Mesenteric fat pad (tissue), 1 donor: ENCODE measurements at places on chromosomes 12 and 14. TPM values are rescaled to one million over a fixed set of nuclear protein-coding genes. Genes with fewer than 3 reads are reported as not detected.

GRCh38 chr12:33670284-33670683, 230.7 kb upstream of the SYT10 start:
- DNase-seq, result no peak

- DNase-seq, result no peak
Observed at GRCh38 chr14:21924479-21924878, 250.9 kb upstream of the OR4E1 start.

DNA sequence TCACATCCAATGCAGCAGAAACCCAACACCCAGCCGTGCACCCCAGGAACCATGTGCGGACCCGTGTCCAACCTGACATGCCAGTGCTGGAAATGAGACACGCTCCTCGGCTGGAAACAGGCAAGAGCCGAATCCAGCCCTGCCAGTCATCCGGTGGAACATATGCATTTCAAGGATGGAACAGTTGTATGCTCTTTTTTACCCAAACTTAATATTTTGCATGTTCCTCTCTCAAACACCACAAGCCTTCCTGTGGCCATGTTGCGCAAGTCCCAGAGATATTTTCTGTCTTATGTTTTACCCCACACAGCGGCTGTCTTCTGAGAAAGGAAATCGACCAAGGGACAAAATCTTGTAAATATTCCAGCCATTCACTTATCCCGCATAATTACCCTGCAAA, 196.9 kb downstream of the BCL11B start:
- peak; percentile 88 for DNase-seq

ANG gene
- 38.9 TPM for total RNA-seq

DNA sequence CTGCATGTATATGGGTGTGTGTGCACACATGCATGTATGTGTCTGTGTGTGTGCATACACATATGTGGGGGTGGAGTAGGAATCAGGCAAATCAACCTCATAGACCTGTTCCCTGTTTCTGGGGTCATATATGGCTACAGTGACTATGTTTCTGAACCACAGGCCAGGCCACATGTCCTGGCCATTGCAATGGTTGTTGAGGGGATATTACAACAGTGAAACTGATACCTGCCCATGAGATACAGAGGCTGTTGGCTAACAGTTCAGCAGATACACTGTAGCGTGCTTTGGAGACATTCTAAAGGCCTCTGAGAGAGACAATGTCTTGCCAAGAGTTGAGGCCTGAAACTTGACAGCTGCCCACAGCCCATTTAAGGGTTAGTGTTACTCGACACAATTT, 47.3 kb upstream of the FOS start:
- DNase-seq, result no peak

- DNase-seq, result no peak
Observed at GRCh38 chr12:42652048-42652447, 62.5 kb upstream of the PRICKLE1 start.

DNA sequence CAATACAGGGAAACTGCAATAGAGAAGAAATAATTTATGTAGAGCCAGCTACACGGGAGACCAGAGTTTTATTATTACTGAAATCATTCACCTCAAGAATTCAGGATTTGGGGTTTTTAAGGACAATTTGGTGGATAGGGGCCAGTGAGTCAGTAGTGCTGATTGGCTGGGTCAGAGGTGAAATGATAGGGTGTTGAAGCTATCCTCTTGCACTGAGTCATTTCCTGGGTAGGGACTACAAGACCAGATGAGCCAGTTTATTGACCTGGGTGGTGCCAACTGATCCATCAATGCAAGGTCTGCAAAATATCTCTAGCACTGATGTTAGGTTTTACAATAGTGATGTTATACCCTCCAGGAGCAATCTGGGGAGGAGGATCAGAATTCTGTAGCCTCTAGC, 486.3 kb downstream of the LRIG3 start:
- no peak for DNase-seq

- DNase-seq, result no peak
Observed at GRCh38 chr12:6620137-6620884, 13.1 kb upstream of the CHD4 start.

ACOT6 gene
- not detected for total RNA-seq

GRCh38 chr14:92890830-92891588, 31.9 kb upstream of the CHGA start:
- no peak for DNase-seq

ACOT4 gene
- 4.9 TPM for total RNA-seq

GRCh38 chr12:104155711-104156555, 17.9 kb upstream of the NFYB start:
- no peak for DNase-seq

TC2N gene
- 19.0 TPM for total RNA-seq

DNA sequence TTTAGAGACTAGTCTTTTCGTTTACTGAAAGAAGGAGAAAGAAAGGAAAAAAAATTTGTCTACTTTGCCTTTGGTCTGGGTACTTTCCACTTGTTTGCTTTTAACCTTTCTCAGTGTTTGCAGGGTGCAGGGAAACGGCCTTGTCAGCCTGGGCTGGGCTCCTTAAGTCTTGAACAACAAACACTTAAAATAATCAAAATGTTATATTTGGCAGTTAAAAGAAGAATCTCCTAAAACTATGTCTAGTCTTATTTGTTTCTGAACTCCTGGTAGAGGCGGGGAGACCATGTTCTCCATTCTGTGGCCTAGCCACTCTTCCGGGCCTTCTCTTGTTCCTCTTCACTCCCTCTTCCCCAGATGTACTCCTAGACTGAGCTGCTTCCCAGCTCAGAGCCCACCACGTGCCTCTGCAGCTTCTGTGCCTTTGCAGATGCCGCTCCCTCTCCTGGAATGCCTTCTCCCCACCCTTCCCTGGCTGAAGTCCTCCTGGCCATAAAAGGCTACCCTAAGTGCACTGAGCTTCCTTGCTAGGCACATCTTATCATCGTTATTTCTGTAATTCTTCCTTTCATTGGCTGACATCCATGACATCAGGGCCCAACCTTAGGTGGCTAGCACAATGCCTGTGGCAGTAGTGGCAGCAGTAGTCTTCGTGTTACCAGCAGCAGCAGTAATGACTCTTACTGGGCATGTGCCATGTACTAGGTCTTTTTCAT, 432.9 kb downstream of the ZFP36L1 start:
- no peak for DNase-seq

- no peak for DNase-seq
Observed at GRCh38 chr12:116718655-116719454, 19.0 kb downstream of the SPRING1 start.

DNA sequence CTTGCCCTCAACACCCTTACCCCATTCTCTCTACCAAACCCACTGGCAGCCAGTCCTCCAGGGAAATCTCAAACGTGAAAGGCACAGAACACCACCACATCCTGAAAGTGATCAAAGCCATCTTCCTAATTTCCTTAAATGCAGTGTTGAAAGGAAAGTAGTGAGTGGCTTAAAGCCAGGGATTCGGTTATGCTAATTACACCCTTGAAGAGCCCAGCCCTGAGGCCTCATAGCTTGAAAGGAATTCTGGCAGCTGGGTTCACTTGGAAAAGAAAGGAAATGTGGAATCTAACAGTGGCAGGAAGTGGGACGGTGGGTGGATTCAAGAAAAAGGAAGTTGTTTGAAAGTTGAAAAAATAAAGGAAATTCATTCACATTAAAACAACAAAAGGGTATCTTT, 73.0 kb upstream of the FICD start:
- DNase-seq, result no peak

RNF41 gene
- total RNA-seq, result 93.8 TPM

GPRC5D gene
- total RNA-seq, result not detected

DNA sequence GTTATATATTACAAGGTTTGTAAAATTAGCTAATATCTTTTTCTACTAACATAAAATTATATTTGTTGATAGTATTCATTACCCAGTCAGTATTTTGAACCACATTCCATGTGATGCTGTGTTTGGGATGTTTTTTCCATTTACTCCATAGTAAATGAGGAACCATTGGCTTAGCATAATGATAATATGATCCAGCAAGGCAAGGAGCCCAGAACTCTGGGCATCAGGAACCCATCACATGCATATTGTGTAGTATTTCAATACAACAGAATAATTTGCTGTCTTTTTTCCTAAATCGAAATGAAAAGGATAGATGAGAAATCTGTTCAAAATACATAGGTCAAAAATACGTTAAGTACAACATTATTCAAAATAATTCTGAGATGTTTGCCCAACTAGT, 48.7 kb upstream of the GARIN2 start:
- no peak for DNase-seq

- DNase-seq, result no peak
Observed at GRCh38 chr14:67704484-67705089, 2.9 kb downstream of the RDH12 start.

- no peak for DNase-seq
Observed at GRCh38 chr14:81323093-81323492, 77.0 kb downstream of the STON2 start.

LPAR5 gene
- total RNA-seq, result 2.5 TPM

PLCZ1 gene
- not detected for total RNA-seq

SLC10A1 gene
- total RNA-seq, result not detected

TAS2R30 gene
- 4.1 TPM for total RNA-seq

DNA sequence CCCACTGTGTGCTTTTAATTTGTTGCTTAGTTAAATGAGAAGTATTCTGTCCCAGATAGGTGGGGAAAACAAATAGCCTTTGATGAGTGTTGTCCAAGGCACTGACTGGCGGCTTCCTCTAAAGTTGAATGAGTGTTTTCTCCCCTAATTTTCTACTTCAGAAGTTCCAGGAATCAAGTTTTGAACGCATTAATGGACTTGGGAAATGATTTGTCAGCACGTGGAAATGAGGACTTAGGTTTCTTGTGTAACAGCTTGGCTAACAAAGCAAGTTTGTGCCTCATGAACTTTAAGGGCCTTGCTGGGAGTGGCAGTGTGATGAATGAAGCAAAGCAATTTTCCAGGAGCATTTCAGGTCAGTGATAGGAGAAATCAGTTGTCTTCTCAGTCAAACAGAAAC, 56.9 kb downstream of the LIN52 start:
- no peak for DNase-seq

CABP1 gene
- 5.5 TPM for total RNA-seq

GRCh38 chr12:100171248-100171647, 28.6 kb upstream of the BLTP3B start:
- DNase-seq, result no peak

FZD10 gene
- 1.2 TPM for total RNA-seq

LMO3 gene
- total RNA-seq, result 61.2 TPM

DNA sequence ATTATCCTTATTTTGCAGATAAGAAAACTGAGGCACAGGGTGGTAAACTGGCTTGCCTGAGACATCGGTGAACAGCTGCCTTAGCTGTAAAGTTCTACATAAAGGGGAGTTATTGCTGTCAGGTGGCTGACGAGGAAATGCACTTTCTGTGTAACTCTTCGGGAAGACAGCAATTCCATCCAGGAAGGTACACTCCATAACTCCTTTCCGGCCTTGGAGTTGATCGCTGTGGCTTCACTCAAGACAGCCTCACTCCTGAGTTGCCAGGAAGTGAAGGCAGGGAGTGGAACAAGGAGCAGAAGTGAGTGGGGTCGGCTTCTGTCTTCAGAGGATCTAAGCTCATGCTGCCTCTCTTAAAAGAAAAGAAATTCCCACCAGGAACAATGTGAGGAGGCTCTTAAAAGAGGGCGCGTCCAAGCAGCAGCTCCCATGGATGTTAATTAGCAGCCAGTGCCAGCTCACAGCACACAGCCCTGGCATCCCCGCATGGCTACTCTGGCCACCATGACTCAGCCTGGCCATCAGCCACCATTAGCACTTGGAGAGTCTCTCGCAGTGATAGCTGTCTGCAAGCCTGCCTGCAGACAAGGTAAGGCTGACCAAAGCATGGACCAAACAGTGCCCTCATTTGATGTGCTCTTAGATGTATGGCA, 60.3 kb downstream of the NUAK1 start:
- no peak for DNase-seq

TPH2 gene
- not detected for total RNA-seq

DNA sequence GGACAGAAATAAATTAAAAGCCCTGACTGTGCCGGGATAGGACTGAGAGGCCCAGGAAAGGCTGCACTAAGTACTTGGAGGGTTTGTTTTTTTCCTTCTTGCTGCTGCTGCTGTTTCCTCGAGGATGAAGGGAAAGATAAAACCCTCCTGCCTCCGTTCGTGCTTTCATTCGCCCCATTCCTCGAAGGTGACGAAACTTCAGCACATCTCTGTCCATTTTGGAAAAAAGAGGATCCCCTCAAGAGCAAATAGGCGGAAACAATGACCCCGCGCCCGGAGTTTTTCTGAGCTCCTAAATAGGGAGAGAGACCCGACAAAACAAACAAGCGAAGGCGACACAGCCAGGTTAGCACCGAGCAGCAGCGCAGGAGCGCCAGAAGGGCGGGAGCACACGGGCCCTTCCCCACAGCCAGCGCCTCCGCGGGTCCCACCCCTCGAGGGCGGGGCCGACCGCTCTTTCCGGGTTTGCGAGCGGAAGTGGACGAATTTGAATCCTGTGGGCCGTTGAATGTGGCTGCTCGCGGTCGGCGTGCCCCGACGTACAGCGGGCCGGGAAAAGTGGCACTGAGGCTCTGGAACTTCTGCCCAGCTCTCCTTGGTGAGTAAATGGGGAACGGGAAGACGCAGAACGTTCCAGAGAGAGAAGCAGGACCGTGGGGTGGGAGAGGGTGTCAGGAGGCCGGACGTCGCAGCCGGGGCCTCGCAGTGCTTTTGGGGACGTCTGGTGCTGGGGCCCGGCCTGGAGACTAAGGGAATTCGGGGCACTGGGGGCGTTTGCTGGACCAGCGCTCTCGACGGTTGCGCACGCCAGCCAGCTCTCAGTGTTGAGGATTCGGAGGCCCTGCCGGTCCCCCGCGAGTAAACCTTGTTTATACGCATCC, at the start of gene G2E3:
TSS of gene G2E3 (plus strand) at position 484 of the 881 bp plus-strand sequence. CDS start 21,922 bp downstream, outside the sequence.
- DNase-seq, result peak; percentile 94

NRIP2 gene
- 1.3 TPM for total RNA-seq

DNA sequence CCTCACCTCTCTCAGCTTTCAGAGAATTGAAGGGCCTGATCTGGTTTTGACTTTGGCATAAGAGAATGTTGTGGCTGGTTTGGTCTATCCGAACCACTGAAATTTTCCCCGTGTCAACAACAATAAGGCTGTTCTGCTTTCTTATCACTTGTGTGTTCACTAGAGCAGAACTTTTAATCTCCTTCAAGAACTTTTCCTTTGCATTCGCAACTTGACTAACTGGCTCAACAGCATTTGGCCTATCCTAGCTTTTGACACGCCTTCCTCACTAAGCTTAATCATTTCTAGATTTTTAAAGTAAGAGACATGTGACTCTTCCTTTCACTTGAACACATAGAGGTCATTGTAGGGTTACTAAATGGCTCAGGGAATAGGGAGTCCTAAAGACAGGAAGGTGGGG, 25.9 kb upstream of the EDDM3A start:
- DNase-seq, result no peak

- no peak for DNase-seq
Observed at GRCh38 chr12:115108129-115109100, 424.4 kb upstream of the TBX3 start.
